ENCODE measurements at places on chromosomes 4 and X. TPM values are rescaled to one million over a fixed set of nuclear protein-coding genes. Genes with fewer than 3 reads are reported as not detected.
A peak's percentile ranks its signal among the peaks of the same experiment; 100 is the strongest.

DNA sequence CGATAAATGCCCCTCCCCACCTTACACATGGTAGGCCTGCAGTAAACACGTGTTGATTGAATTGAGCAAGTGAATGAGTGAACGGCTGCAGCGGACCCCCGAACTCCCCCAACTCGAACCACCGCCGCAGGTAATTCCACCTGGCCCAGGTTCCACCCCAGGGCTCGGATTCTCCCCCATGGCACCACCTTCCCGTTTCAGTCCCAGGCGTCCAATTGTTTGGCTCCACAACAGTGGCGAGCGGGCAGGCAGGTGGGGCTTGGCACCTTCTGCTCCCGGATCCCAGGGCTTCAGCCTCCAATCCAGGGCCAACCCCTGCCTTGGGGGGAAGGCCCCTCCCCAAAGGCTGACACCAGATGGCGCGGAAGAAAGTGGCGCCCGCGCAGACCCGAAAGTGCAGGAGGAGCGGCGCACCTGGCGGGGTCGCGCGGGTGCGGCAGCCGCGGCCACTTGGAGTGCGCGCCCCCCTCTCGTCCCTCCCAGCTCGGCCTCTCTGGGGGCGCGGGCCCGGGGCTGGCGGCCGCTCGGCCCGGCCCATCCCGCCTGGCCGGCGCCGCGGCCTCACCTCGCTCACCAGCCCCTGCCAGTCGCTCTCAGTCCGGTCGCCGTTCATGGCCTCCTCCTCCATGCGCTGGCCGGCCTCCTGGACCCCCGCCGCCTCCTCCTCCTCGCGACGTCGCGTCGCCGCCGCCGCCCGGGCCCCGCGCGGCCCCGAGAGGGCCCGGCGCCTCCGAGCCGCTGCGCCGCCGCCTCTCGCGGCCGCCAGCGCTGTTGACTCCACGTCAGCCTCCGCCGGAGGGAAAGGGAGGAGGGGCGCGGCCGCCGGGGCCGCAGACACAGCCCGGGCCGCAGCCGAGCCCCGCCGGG lies at the start of gene CCDC149:
CCDC149 (minus strand) TSS at position 791 of the 867 bp plus-strand sequence; CDS start at position 613, 178 bp downstream.
- no peak for DNase-seq

GRCh38 chr4:73259571-73260090 lies 1.0 kb upstream of the ANKRD17 start:
- no peak for DNase-seq

DNA sequence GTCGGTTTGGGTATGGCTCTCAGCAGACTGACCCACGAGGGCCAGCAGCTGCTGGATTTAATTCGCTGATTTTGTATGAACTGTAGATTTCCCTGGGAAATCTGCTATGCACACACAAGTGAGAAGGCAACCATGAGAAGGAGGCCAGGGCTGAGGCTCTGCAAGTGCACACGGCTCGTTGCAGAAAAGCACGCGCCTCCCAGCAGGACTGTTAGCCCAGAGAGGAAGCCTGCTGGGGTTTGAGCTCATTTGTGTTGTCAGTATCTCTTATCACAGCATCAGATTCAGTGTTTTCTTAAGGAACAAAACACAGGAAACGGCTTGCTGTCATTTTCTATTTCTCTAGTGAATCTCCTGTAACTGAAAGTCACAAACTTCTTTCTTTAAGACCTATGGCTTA lies 296.2 kb upstream of the FAT1 start:
- DNase-seq: no peak

GRCh38 chrX:55135171-55135570 lies 46.4 kb downstream of the PAGE2 start:
- peak; percentile 11 for DNase-seq

- DNase-seq: no peak
Observed at GRCh38 chrX:9122519-9123245, 88.8 kb upstream of the FAM9B start.

DNA sequence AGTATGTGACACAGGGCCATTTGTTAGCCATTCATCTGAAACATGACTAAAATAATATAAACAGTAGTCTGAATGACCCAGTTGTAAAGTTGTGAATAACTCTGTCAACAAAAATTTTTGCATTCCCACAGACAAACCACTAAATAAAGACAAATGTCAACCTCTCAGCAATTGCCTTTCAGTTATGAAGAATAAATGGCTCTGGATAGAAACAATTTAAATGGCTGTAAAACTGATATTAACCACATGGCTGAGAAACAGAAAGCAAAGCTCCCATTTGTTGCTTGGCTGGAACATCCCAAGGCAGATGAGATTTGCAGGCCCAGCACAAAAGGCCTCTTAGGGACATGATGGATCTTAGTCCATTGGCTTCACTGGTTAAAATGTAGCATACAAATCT lies 296.3 kb downstream of the GALNTL6 start:
- no peak for DNase-seq

Gene GPR50
- not detected for polyA plus RNA-seq
